Activated CD4-positive, alpha-beta T cell treated with anti-CD3 and anti-CD28 coated beads, Interleukin-2, Interleukin-6, amounts not matched to agents 100 ng/mL and 50 ng/mL, durations not matched to agents 16 hours and 8 hours (primary cell): ENCODE measurements at places on chromosomes 3 and 15.

DNA sequence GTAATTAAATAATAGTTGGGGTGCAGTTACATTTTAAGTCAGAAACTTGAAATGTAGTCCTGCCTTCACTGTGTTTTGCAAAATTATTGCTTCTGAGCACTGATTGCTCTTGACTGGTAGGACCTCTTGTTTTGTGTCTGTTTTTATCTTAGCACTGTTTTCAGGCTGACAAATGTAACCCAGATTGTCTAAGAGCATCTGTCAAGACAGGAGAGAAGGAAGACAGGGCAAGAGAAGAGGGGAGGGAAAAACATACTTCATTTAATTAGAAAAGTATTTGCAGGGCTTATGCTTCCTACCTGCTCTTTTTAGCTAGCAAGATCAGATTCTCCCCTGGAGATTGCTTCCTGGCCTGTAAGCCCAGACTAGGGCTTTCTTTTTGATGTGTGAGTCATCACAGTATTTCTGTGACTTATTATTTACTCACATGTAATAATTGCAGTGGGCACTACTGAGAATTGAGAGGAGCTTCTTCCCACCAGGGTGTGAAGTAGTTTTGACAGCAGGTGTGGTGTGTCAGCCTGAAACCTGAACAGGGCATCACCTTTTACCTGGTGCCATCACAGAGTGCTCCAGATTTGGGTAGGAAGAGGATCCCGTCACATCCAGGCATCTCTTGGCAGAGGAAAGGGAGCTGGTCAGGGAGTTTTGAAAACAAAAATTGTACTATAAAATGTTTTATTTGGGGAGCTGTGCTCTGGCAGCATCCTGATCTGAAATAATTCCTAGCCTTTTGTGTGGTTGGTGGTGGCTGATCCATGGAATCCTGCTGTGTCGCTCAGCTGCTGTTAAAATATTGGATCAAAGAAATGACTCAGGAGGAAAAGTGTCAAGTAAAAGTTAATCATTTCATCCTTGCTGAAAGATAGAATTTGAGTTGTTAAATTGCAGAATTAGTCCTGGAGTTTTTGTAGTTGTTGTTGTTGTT is 98.2 kb downstream of the TMEM108 start:
- no peak for DNase-seq

GRCh38 chr3:174342941-174343501 is 516.1 kb upstream of the NAALADL2 start:
- DNase-seq: no peak

GRCh38 chr3:138434875-138435772 is 708 bp downstream of the ESYT3 start:
- no peak for DNase-seq

GRCh38 chr3:128196647-128197046 is 43.4 kb downstream of the EEFSEC start:
- no peak for DNase-seq

- no peak for DNase-seq
Observed at GRCh38 chr3:67884345-67884744, 229.9 kb upstream of the SUCLG2 start.

DNA sequence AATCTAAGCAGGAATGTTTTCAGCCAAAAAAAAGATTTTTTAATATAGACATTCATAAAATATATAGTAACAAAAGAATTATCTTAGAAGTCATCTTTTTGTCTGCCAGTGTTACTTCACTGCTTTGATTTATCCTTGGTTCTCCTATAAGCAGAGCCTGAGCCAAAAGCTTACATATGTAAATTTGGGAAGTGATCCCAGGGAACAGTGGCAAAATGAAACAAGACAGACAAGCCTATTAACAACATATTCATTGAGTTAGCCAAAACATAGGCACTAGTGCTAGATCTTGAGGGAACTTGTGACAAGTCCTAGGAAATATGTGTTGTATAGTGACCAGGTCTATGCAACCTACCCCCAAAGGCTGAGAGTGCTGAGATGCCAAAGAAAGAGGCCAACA is 11.3 kb downstream of the GTPBP8 start:
- no peak for DNase-seq

- no peak for DNase-seq
Observed at GRCh38 chr3:51966486-51966885, 768 bp downstream of the PCBP4 start.

- DNase-seq: no peak
Observed at GRCh38 chr3:77468626-77469020, 428.7 kb downstream of the ROBO2 start.

DNA sequence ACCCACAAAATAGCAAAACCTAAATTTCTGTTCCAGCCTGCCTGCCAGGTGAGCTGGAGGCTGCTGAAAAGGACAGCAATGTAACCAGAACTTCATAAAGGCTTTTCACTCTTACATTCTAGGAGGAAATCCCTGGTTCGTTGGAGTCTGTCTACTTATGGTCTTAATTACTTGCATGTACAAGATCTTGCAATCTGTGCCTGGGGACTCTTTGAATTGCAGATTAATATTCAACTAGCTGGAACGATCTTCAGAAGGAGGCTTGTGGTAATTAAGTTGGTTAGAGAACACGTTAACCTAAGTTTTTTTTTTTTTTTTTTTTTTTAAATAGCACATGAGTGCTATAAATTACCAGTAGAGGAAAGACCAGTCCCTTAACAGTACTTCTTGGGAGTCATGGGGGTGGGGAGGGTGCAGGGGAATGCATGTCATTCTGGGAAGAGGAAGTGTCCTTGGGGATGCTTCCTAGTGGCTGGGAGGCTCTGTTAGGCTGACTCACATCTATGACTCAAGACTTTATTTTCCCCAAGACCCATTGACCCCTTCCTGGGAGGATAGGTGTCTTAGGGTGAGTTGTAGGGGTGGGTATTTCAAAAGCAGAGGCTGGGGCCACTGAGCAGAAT is 139.8 kb downstream of the RAB11A start:
- DNase-seq: no peak

DNA sequence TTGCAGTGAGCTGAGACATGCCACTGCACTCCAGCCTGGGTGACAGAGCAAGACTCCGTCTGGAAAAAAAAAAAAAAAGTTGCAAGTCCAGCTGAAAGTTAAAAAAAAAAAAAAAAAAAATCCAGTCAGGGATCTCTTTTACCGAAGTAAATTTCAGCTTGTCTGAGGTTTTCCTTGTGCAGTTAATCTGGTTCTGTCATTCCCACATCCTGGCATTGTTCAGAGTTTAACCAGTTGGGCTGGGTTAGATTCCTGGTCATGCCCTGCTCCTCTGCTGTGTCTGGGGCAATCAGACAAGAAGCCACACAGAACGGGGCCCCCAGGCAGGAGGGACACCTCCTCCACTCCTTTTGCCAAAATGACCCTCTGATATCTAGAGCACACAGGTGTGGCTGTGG is 84.1 kb upstream of the KLHL25 start:
- DNase-seq: no peak

DNA sequence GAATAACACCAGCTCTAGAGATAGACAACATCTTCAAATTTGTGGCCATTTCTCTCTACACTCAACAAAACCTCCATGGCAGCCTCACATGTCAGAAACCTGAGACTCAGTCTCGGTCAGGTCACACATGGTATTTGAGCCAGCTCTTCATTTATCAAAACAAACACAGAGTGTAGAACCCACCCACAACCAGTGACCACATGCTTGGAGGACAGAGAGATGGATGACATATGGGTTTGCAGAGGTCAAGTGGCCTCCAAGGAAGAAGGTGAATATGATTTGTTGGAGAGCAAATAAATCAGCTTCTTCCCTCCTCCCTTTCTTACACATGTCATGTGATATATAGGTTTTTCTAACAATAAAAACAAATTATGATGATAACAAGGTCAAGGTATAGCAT is 278.1 kb upstream of the LRTM1 start:
- no peak for DNase-seq

DNA sequence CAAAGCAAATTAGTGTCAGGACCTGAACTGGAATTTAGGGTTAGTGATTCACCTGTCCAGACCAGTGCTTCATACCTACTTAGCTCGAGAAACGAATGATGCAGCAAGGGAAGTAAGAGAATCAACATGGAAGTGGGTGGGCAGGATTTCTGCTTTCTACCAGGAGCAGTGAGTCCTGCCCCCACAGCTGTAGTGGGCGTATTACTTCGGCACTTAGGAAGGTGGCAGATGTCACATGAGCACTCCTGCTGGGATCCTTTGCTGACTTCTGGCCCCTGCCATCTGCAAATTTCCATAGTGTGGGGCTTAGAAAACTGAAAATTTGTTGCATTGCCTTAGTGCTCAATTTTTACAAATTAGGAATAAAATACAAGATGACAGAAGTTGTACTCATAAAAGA is 31.2 kb downstream of the RYR3 start:
- no peak for DNase-seq

GRCh38 chr15:78316283-78317083 is 17.1 kb upstream of the SKIC8 start:
- no peak for DNase-seq

DNA sequence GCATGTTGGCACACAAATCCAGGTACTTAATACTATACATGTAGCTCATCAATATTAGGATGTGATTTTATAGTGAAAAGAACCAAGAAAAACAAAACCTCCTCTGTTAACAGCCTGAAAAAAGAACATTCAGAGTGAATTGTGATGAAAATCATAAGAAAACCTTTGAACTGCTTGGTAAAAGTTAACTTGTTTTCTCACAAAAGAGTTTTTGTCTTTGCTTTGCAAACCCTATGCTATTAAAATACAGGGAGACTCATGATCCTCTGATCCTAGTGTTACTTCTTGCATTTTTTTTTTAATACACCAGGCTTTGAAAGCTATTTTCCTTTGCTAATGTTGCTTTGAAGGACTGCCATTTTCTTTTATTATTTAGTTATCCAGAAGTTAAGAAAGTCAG is 23.7 kb downstream of the QTRT2 start:
- no peak for DNase-seq

GRCh38 chr3:185709251-185709955 is 115.4 kb downstream of the IGF2BP2 start:
- no peak for DNase-seq

DNA sequence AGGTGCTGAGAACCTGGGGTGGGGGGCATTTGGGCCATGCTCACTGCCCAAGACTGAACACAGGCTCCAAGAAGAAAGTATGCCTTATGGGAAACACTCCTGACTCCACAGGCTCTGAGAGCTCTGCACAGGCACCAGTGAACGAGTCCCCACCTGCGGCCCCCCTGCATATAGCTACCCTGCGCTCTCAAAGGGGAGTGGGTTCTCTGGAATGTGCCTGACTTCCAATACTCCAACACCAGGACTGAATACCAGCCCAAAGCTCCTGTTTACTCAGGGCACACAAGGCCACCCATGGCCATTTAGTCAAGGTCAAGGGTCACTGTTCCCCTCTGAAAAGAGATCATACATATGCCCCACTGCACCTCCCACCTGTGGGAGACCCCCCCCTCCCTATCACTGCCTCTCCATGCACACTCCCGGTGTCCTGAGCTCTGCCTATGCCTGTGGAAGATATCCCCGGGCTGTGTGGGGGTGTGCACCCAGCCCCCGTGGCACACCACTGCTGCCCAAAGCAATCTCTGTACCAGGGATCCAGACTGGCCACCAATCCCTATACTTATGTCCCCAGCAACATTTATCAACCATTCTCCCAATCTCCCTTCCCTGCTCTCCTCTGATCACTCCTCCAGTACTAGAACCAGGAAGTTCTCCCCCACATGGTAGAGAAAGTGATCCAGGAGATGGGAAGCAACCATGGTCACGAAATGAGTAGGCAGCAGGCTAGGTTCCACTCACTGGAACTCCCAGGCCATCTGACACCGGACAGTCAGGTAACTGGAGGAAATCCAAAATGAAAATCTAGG is 1.5 kb upstream of the PLXNB1 start:
- no peak for DNase-seq

DNA sequence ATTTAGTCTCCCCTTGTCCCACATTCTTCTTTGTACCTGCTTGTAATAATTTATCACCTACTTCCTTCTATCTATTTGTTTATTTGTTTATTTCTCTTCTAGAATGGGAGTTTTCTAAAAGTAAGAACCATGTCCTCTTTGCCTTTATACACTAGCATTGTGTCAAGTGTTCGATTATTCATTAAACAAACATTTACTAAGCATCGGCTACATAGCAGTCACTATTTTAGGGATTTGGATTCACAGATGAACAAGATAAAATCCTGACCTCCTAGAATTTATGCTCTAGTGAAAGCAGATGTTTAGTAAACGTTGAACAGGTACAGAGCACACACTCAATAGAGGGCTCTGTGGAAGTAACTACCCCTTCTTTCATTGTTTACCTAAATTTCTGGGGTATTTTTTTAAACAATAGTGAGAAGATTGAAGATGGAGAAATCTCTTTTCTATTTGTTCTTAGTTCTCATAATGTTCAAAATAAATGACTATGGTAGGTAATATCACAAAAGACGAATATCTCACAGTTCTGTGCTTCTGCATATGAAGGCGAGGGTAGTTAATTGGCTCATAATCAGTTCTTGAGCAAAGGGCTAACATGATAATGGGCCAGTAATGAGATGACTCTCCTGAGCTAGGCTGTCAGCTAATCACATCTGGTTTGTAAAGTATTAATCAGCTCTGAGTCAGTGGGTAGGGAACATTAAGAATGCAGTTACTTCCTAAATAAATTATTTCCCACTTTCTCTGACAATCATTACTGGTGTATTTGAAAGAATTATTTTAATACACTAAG is 111.9 kb downstream of the SLC9A9 start:
- DNase-seq: no peak

- DNase-seq: no peak
Observed at GRCh38 chr3:128054367-128054766, 2.1 kb downstream of the SEC61A1 start.
